Stimulated activated naive CD4-positive, alpha-beta T cell (primary cell): ENCODE measurements at places on chromosomes 12 and 14.

DNA sequence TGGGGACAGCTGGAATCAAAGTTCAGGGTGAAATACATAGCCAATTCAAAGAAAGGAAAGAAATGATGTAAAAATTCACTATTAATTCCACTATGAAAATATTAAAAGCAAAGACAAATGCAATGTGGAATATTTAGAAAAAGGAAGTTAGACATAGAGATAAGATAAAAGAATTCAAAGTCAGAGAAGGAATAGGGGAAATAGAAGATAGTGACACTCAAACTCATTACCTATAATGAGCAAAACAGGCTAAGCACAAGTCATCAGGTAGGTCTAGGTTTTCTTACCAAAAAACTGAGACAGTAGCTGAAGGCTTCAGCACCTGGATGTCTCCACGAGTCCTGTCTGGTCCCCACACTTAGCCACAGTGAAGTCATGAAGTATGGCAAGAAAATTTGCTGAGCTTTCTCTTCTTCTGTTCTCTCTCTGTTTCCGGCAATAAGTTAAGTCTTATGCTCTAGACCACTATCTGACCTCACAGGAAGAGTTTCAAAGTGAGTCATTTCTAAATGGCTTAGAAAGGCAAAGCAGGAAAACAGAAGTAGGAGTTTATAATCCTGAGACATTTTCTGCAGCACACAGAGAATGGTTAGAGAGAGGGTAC lies at the start of gene C3AR1:
TSS of gene C3AR1 (minus strand) at position 369 of the 604 bp plus-strand sequence. CDS start 6,174 bp downstream, outside the sequence.
- DNase-seq, result peak; percentile 66

- no peak for DNase-seq
Measured at GRCh38 chr12:47158792-47159191, 79.0 kb upstream of the AMIGO2 start.

DNA sequence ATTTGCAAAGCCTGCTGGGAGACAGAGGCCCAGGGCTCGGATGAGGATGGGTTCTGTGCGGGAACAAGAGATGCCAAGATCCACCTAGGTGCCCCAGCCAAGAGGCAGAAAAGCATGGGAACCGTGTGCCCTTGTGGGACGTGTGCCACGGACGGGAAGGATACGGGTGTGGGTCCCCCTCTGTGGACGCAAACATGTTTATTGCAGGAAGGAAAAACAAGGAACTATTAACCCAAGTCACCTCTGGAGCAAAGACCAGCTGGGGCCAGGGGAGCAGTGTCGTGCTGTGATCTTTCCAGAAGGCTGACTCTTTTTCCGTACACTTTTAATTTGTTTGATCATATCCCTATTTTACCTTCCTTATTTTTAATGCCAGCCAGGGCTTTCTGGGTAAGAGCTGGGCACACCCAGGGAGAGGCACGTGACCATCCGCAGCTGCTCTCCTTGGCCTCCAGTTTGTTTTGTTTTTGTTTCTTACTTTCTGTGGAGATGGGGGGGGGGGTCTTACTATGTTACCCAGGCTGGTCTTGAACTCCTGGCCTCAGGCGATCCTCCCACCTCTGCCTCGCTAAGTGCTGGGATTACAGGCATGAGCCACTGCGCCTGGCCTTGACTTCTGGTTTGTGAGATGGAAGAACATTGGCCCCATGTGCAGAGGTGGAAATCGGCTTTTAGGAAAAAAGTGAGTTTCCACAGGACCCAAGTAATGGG lies 20.7 kb downstream of the SCARB1 start:
- no peak for DNase-seq

DNA sequence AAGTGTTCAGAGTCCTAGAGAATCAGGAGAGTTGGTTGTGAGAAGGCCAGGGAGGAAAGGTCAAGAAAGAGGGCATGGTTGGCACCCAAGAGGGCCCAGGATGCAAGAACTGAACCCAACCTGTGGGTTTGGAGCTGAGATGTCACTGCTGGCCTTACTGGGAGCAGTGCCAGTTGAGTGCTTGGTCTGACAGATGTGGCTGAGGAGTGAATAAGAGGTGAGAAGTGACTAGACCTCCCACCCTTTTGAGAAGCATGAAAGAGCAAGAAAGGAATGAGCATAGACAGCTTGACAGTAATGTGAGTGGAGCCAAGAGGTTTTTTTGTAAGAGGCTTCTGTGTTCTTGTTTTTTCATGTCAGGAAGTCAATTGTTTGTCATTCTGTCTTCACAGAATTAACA lies 95.3 kb downstream of the FGD4 start:
- DNase-seq, result no peak

DNA sequence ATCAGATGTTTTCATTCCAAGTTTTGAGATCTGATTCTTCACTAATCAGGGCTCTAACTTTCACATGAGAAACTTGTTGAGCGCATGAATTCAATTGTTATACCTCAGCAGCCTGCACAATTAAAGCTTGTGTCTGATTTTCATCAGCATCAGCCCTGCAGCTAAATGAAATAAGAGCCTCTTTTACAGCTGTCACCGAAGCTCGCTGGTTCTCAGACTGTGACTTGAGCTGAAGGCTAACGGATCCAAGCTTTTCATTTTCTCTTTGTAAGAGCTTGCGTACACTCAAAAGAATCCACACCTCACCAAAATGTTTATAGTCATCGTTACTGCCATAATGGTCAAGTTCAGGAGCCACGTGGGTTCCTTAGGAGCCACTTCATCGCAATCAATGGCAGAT lies 65.5 kb upstream of the BEGAIN start:
- DNase-seq, result no peak

DNA sequence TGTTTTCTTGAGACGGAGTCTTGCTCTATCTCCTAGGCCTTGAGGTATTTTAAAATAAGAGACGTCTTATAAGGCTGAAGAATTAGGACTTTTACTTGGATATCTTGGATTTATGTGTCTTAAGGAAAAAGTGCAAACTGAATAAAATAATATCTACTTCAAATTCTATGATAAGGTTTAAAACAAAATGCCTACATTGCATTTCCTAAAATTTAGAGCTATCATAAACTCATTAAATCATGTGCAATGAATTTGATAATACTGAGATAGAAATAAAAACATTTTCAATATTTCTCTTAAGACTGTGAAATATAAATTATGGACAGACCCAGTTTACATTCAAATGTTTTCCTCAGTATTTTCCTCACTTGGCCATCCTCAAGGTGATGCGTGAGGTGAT lies 729.5 kb upstream of the LMO3 start:
- no peak for DNase-seq

GRCh38 chr12:92465786-92466295 lies 236.9 kb upstream of the PLEKHG7 start:
- no peak for DNase-seq
